ENCODE measurements at places on chromosomes 7 and 10.

DNA sequence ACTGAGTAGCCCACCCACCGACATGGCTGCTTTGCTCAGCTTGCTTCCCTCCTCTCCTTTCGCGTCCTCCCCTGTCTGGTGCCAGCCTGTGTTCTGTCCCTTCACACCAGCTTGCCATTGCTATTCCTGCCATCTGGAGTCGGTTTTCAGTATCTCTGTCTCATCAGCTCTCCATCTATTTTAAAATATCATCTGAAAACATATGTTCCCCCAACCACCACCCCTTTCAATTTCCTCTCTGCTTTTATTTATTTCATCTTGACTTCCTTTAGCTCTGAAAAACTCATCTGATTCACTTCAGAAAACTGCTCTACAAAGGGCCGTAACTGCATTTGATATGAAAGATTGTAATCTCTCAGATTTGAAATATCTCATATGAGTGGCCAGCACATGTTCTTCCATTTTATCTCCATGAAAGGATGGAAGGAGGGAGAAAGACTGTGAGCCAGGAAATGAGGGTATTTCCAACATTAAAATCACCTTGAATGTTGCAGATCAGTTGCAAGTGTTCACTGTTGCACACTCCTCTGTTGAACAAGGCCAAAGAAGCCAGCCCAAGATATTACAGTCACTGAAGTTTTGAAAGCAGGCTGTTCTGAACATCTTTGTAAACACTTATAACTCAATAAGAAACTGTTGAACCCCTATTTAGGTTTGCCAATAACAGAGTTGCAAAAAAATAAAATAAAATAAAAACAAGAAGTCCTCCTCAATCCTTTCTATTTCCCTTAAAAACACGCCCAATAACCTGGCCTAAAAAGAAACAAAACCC, 202.4 kb upstream of the NEBL start:
- DNase-seq: no peak

DNA sequence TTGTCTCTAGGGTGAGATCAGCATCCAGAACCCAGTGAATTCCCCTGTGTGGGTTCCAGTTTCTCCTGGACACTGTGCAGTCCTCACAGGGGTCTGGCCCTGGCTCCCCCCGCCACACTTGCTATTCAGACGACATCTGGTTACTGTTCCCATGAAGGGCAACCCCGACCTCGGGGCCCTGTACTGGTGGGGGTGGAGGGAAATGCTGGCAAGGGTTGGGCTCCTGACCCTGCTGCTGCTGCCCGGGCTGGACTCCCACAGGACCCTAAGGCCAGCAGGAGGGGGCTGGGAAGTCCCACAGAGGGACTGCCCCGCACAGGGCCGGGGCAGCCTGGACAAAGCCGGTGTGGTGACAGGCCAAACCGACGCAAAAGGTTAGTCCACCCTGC, 768 bp upstream of the CPA1 start:
- no peak for DNase-seq

DNA sequence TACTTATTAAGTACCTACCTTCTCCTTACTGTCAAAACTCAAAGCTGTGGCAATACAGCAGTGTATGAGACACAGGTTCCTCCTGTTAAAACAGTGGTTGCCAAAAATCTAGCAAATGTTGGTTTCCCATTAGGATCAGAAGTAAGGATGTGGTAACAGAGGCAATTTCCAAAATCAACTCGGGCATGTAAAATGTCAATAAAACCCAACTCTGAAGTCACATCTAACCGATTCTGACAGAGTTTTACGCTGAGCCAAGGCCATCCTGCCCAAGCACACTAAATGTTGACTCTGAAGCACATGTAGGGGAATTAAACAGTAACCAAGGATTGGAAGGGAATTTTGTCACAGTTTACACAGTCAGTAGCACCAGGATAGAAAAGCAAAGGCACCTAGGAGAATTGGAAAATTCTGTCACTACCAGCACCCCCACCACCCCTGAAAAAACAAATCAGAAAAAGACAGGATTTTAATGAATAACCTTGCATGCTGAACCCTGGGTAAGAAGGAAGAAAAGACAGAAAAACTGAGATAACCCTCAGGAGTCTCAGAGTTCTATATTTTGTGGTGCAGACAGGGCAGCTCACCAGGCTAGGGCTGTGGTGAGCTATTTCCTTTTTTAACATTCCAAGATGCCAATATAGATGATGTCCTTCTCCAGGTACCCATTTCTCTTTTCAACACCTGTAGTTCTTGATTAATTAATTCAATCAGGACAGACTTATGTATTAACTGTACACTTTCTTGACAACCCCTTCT, 119.5 kb downstream of the DOCK4 start:
- DNase-seq: peak; percentile 23

DNA sequence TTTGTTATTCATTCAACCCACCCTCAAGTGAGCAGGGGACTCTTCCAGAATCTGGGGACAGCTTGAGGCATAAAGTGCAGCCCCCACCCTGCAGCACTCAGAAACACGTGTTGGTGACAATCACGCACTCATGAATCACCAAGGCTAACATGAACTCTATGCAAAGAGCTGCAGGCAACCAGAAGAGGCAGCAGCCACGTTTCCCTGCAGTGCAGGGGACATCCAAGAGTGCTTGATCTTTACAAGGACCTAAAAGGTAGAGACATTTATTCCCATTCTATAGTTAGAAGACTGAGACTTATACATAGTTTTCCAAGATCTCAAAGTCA, 135.2 kb upstream of the GDF10 start:
- DNase-seq: no peak

GRCh38 chr7:46775020-46775419, 806.9 kb downstream of the TNS3 start:
- no peak for DNase-seq

- no peak for DNase-seq
Measured at GRCh38 chr7:36683695-36684357, 40.5 kb downstream of the AOAH start.

- no peak for DNase-seq
Measured at GRCh38 chr10:13820964-13821337, 234.2 kb downstream of the PRPF18 start.

GRCh38 chr7:131735101-131735500, 178.7 kb upstream of the PODXL start:
- no peak for DNase-seq

- no peak for DNase-seq
Measured at GRCh38 chr10:7609556-7609955, 57.2 kb downstream of the ITIH5 start.

- peak; percentile 41 for DNase-seq
Measured at GRCh38 chr10:77943121-77943901, 16.8 kb upstream of the DLG5 start.

DNA sequence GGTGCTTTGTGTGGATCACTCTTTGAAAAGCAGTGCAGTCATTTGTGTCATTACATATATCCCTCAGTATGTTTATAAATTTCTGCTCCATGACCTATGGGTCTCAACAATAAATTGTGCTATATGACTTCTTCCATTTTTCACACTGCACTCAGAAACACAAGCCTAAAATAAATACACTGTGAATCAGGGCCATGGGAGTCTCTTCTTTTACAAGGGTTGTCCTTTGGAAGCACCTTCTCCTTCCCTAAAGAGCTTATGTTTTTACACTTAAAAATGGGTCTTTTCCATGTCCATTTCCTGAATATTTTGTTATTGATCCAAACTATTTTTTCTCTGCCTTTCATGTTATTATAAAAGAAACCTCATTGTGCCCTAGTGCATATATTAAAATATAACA, 108.3 kb upstream of the MEOX2 start:
- no peak for DNase-seq

GRCh38 chr7:82317257-82317721, 126.3 kb downstream of the CACNA2D1 start:
- DNase-seq: peak; percentile 28

Measured in DMS79 treated with DMSO at 0.1 percent for 48 hours (cell line).